GOT3 (cell line): ENCODE measurements at places on chromosomes 2 and 18.

GRCh38 chr2:219997341-219997851 lies 370.0 kb downstream of the SLC4A3 start:
- DNase-seq, result no peak

DNA sequence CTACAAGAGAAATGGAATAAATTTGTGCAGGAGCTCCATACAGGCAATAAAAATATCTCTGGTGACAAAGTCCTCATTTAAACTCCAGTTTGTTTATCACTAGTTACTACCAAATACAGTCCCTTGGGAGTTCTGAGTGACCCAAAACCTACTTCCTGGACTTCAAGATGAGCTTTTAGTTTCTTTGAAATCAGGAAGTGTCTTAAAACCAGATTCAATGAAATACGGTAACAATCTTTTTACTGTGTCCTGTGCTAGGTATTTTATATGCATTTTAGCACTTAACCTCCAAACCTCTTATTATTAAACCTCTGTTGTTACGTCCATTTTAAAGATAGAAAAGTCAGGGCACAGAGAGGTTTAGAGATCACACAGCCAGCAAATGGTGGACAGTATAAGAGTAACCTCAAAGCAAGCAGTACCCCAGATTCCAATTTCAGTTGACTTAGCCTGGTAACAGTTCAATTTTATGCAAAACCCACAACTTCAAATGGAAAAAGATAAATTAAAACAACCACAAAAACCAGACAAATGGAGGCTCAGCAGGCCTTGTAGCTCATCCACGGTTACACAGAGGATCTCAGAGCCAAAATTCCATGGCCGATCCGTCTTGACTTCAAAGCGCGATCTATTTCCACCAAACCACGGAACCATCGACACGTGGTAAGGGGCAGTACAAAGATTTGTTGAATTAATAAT lies 1.3 kb upstream of the KCMF1 start:
- no peak for DNase-seq

- DNase-seq, result no peak
These were observed 1.8 kb downstream of the ENOSF1 start for GRCh38 chr18:710418-711300.

GRCh38 chr18:58168221-58168620 lies 124.2 kb downstream of the NEDD4L start:
- DNase-seq, result no peak

GRCh38 chr2:216317831-216318520 lies 54.3 kb downstream of the MARCHF4 start:
- DNase-seq, result no peak

GRCh38 chr18:39946623-39947061 lies 2008.4 kb upstream of the PIK3C3 start:
- DNase-seq, result no peak

GRCh38 chr2:27863146-27863545 lies 27.0 kb downstream of the RBKS start:
- DNase-seq, result no peak

GRCh38 chr18:54426085-54426665 lies 68.5 kb downstream of the C18orf54 start:
- no peak for DNase-seq

- no peak for DNase-seq
These were observed 53.9 kb upstream of the GCFC2 start for GRCh38 chr2:75764611-75765010.

DNA sequence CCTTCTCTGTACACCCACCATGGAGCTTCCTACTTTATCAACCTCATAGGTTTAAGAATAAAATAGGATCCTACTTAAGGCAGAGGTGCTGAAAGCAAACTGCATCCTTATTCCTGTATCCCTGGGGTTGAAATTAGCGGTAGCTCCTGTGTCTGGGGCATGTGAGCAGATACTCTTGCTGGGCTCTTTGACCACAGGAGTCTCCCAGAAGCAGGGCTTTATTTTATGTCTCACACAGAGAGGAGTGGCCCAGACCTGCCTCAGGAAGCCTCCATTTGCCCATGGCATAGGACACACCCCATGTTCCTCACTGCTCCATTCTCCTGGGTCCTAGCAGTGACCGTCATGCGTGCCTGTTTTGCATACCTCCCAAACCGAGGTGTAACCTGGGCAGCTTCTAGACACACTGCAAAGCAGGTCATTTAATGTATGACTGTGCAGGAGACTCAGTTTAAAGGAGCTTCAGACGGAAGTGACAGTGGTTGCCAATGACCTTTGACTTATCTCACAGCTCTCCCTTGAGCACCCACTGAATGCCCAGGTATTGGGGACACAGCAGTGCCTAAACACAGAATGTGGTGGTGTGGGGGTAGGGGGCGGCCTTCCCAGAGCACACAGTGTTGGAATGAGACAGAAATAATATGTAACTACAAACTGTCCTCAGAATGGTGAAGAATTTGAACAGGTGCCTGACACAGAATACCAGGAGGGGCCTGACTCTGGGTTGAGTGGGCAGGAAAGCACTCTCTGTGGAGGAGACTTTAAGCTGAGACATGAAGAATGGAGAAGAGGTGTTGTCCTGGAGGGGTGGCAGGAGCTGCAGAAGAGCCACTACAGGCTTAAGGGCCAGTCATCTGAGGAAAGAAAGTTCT lies 3.7 kb downstream of the TMEM37 start:
- no peak for DNase-seq

GRCh38 chr2:78020491-78020890 lies 498.3 kb upstream of the LRRTM4 start:
- no peak for DNase-seq

DNA sequence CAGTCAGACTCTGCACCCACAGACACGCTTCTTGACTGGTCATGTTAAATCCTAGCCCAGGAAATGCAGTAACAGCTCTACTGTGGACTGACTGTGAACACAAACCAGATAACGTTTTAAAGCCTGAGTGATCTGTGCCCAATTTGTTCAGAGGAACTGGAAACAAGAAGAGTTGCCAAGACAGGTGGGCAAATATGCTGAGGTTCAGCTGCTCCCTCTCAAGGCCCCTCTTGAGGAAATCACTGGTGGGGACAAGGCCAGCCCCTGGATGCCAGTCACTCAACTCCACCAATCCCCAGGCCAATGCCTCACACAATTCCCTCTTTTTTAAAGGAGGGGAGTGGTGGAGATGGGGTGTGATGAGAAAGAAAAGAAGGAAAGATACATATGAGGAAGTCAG lies 261.2 kb downstream of the ALK start:
- no peak for DNase-seq

GRCh38 chr18:24987303-24988252 lies 364.4 kb downstream of the ZNF521 start:
- DNase-seq, result no peak

DNA sequence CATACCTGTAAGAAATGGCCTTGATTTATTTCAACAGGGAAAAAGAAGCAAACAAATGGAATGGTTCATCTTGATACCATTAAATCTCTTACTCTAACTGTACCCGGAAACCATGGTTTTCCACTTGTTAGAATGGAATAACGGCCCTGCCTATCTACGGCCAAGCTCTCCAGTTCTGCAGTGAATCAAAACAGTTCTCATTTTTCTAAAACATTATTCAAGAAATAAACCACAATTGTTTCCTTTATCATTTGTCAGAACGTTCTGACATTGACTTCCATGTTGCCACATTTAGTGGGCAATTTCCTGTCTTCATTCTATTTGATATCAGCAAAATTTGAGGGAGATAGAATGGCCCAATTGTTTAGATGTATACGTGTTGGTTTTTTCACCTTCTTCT lies 118.8 kb upstream of the CDH19 start:
- no peak for DNase-seq

DNA sequence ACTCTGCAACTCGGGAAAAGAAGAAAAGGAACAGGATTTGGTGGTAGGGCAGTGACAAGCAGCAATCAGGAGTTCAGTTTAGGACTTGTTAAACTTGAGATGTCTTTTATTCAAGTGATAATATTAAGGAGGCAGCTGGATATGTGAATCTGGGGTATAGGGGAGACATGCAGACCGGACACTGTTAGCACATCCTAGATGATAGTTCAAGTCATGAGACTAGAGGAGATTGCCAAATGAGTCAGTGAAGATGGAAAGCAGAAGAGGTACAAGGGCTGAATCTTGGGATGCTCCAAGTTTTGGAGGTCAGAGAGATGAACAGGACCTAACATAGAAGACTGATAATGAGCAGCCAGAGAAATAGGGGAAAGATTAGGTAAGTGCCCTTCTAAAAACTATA lies 69.5 kb upstream of the PSME4 start:
- no peak for DNase-seq

DNA sequence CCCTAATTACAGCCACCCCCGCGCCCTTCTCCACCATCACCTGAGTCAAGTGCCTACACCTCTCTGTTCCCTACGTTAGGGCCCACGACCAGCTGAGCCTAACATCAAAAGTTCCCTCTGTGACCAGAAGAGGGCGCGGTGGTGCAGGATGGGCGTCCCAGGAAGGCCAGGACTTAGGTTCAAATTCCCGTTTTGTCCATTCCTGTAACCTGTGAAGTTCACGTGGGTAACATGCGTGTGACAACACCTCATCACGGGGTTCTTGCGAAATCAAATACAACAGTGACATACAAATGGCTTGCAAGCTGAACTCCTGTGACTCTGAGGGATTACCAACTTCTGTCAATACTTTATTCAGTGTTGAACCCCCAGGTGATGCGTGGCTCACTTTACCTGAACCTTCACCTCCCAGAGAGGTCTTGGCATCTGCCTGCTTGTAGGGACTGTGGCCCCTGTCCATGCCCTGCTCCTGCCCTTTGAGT lies 207.9 kb downstream of the ARL4C start:
- no peak for DNase-seq

DNA sequence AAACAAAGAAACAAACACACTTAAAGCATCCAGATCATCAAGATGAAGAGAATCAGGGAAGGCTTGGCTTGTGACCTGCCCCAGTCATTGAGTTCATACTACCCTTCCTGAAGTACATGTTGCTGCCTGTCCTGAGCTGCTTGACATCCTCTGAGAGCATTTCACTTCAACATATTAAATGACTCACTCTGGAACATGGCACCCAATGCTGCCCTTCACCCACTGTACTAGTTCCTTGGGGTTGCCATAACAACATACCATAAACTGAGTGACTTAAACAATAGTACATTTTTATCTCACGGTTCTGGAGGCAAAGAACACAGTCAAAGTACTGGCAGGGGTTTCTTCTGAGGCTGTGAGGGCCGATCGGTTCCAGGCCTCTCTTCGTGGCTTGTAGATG lies 371.3 kb downstream of the RNF144A start:
- DNase-seq, result no peak

- DNase-seq, result no peak
These were observed 72.1 kb downstream of the PSMG2 start for GRCh38 chr18:12774982-12775381.

DNA sequence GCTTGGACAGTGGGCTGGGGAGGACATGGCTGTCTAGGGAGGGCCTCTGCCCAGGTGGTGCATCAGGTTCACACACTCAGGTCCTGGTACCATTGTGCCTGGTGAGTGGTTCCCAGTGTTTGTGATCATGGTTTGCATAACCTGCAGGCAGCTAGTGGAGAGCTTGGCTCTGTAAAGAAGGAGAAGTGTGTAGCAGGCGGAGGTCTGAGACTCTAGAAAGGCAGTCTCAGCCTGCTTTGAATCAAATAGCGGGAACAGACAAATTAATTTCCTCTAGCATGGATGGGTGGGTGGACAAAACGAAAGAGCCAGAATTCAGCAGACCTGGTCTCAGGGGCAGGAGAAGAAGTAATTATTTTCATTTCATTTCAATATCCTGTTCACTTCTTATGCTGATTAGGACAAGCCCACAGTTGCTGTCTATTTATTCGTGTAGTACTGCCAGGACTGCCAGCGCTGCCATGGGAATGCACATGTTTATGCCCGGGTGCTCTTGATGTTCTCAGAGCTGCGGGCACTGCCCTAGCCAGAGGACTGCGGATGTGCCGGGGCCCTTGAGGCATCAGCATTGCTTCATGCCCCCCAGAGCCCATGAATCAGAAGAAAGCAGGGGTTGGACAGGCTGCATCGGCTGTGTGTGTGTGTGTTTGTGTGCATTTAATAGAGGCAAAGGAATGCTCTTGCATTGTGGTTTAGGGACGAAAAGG lies 45.4 kb upstream of the DLX2 start:
- DNase-seq, result no peak

GRCh38 chr2:44295633-44296359 lies 20.5 kb downstream of the SLC3A1 start:
- DNase-seq, result no peak

GRCh38 chr2:113273027-113273551 lies 5.6 kb downstream of the PAX8 start:
- DNase-seq, result no peak

GRCh38 chr2:181777734-181778133 lies 97.4 kb upstream of the NEUROD1 start:
- DNase-seq, result no peak

- no peak for DNase-seq
These were observed 3.7 kb downstream of the SP140L start for GRCh38 chr2:230330725-230331124.

- DNase-seq, result no peak
These were observed 50.6 kb upstream of the SPRED2 start for GRCh38 chr2:65482971-65483370.

DNA sequence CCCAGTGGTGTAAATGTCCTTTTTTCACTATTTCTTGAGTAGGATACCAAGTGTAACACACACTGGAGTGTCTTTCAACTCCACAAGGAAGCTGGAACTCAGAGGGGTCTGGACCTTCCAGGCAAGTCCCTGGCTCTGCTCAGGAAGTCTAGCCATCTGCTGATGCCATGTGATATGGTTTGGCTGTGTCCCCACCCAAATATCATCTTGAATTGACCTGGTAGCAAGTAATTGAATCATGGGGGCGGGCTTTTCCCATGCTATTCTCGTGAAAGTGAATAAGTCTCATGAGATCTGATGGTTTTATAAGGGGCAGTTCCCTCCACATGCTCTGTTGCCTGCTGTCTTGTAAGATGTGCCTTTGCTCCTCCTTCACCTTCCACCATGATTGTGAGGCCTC lies 99.4 kb upstream of the CDC42EP3 start:
- DNase-seq, result no peak

DNA sequence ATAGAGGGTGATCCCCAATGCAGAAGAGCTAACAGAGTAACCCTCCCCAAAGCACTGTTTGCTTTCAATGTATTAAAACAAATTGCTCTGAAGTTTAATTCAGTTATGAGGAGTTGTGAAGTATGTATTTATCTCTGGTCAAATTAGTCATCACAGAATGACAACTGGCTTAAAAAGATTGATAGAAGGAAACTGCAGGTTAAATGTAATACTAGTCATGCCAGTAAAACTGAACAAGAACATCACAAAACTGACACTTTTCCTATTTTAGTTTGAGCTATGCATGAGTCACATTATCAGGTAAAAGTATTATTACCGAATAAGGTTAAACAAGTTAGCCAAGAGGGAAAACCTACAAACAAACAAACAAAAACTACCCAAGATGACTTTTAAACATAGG lies 99.0 kb upstream of the ACVR1C start:
- DNase-seq, result no peak

DNA sequence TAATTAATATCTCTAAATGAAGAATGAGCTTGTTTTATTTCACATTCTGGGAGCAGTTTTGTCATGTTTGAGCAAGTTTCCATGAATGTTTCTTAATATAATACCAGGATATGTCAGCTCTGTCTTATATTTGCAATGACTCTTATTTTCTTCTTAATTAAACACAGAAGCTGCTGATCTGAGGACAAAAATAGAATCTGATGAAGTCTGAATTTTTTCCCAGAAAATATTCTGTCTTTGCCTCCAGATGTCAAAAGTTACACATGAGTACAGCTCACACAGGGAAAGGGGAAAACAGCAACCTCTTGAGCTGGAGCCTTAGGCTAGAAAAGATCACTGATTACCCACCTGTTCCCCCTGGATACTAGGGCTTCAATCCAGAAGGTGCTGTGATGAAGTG lies 606.6 kb upstream of the SYT4 start:
- DNase-seq, result no peak

GRCh38 chr18:55144193-55144930 lies 185.1 kb upstream of the CCDC68 start:
- DNase-seq, result no peak
